CD4-positive, alpha-beta memory T cell (primary cell): ENCODE measurements at places on chromosomes 5 and 9. TPM values are rescaled to one million over a fixed set of nuclear protein-coding genes. Genes with fewer than 3 reads are reported as not detected.

Gene LCN1
- not detected for total RNA-seq

GRCh38 chr5:14447958-14448911 is 133.4 kb upstream of the OTULINL start:
- no peaks in the 10 kb centered on the region for H3K27me3 ChIP-seq
- H3K27ac ChIP-seq = no peak overlapping the region
- H3K4me3 ChIP-seq = no peak overlapping the region
- H3K4me1 ChIP-seq = no peaks in the 10 kb centered on the region
- no peaks in the 10 kb centered on the region for H3K36me3 ChIP-seq
- no peak for DNase-seq

GRCh38 chr9:127140842-127141675 is 18.6 kb upstream of the ANGPTL2 start:
- no peaks in the 10 kb centered on the region for H3K36me3 ChIP-seq
- no peaks in the 10 kb centered on the region for H3K4me1 ChIP-seq
- H3K4me3 ChIP-seq = no peak overlapping the region
- H3K27ac ChIP-seq = no peak overlapping the region

Gene TRIP13
- total RNA-seq = 1.0 TPM

Gene TCF7
- 841 TPM for total RNA-seq

Gene PCDHA13
- total RNA-seq = not detected
